ENCODE measurements at places on chromosomes 5 and 9.

- no peak for DNase-seq
These were observed 38.6 kb downstream of the HMCN2 start for GRCh38 chr9:130304116-130304515.

DNA sequence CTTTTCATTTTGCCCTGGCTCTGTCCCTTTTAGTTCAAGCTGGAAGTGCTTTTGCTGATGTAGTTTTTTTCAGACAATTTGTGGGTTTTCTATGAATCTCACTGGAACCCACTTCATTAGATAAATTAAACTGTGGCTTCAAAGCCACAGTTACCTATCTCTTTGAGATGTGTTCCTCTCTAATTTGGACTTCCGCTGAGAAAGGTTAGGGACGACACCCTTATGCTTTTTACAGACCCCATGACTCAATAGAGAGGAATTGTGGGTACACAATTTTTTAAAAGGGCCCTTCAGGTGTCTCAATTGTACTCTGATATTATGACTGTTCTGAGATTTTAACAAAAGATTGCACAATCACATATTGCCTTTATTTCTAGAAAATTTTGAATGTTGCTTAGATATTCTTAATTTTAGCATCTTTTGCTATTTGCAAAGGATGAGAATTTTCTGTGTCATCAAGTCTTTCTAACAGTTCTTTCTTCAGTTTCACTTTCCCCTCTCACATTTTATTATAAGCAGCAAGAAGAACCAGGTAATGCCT, 110.6 kb downstream of the GADD45G start:
- DNase-seq = no peak

GRCh38 chr5:56405116-56405908, 172.2 kb upstream of the ANKRD55 start:
- DNase-seq = no peak

- DNase-seq = no peak
These were observed 181.0 kb upstream of the PITX1 start for GRCh38 chr5:135214897-135215616.

GRCh38 chr5:133265720-133266526, 214.1 kb downstream of the HSPA4 start:
- no peak for DNase-seq

DNA sequence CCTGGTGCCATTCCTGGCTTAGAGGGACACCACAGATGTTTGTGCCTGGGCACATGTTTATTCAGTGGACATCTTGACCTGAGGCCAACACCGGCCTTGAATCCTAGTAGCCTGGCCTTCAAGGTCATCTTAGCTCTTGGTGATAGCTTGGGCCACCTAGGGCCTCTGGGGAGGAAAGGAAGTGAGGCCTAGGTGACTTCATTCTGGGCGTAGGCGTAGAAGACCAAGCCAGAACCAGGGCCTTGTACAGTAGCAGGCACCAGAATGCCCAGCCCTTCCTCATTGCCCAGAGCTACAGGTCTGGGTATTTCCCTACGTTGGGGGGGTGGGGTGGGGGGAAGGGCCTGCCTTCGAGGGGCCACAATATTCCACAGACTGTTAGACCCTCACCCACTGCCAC, 33.8 kb downstream of the WNK2 start:
- no peak for DNase-seq

- no peak for DNase-seq
These were observed 3.5 kb upstream of the PDE4D start for GRCh38 chr5:59897075-59897474.

DNA sequence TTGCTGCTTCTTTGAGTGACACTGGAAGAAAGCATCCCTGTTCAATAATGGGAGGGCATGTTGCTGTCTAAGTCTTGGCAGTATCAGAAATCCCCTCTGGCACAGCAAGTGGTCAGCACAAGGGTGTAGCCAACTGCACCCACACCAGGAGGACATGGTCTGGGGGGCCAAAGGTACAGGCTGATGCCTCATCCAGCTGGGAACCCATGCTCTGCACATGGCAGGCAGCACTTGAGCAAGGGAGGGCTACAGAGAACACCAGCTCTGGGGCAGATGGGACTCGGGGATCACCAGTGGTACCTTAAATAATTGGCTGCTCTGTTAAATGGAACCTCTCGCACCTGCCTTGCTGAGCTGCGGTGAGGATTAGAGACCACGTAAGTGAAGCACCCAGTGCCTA, 265.2 kb downstream of the SYK start:
- DNase-seq = no peak

DNA sequence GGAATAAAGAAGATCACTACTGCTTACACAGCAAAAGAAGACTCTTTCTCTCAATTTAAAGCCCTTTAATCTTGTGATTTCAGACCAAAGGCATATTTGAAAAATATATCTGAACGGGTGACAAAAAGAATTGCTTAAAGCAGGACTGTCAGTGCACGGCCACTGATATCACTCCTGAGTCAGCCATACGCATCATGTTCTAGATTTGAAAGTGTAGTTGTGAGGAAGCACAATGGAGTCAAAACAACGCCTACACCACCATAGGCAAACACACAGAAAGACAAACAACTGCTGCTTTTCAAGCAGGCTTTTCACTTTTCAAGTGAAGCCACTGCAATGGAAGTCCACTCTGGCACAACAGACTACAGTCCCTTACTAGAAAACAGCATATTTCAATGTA, 141.7 kb downstream of the AUH start:
- no peak for DNase-seq

- DNase-seq = no peak
These were observed 19.6 kb downstream of the BAAT start for GRCh38 chr9:101365181-101365580.

- DNase-seq = no peak
These were observed 425.7 kb downstream of the PIK3R1 start for GRCh38 chr5:68641211-68641610.

GRCh38 chr5:109868737-109869136, 179.0 kb downstream of the MAN2A1 start:
- peak; percentile 5 for DNase-seq

- no peak for DNase-seq
These were observed 304.0 kb downstream of the TLR4 start for GRCh38 chr9:118008246-118008645.

DNA sequence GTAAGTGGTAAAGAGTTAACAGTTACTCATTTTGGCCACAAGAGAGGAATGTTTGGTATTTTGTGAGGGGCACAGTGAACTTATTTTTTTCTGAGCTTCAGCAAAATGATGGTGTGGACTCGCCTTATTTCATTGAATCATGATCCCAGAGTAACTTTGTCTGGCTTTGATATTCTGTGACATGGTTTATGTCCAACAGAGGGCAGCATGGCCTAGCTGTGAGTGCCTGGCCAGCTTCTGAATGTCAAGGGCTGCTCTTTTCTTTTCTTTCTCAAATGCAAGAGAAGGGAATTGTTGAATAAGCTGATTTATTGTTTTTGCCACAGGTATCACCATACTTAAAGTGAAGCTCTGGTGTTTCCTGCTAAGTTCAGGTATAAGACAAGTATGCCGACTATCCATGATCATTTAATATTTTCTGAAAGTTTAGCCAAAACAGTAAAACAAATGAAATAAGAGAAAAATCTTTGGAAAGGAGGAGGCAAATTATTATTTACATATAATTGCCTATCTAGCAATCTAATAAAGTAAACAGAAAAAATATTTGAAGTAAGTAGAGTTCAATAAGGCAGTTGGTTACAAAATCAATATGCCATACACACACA, 31.7 kb downstream of the MRPL22 start:
- DNase-seq = peak; percentile 42
